ENCODE measurements at places on chromosomes 2 and 18.

DNA sequence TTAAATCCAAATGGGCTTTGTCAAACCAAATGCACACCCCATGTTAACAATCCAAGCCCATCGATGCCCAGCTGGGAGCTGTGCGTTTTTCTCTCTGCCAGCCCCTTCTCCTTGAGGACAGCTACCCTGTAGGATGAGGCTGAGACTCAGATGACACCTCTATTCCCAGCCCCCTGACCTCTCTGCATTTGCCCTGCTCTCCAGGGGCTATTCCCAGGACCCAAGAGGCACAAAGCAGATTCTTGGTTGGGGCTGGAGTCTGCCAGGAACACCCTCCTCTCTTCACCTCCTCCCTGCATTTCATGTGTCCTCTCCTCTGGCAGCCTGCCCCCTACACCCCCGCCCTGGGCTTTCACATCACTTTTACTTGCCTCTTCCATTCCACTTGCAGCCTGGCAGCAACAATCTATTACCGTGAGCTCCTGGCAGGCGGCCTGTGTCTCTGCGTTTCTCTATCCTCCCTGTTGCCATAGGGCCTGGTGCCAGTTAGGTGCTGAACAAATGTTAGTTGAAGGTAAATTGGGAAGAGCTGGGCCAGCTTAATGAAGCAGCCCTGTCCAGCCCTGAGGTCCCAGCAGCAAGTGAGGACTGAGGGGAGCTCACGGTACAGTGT is 51.8 kb downstream of the ADD2 start:
- no peak for DNase-seq

DNA sequence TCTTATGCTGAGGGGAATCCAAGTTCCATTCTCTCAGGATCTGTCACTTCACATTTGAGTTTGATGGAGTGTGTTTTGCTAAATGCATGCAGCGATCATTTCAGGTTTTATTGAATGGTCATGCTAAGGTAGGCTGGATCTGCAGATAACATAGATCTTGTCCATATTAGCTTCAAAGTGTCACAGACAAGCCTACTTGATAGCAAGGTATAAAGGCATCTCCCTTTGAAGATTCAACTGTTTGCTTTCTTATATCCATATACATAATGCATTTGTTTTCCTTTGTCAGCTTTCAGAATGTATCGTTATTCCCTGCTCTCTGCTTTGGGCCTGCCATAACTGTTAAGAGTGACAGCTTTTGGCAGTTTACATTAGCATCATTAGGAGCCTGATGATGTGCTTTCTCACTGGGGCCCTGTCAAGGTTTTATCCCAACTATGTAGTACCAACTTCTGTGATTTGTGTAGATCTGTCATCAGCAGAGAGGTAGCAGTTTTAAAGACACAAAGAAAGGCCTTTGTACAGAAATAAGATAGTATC is 604.3 kb upstream of the CDH7 start:
- no peak for DNase-seq

DNA sequence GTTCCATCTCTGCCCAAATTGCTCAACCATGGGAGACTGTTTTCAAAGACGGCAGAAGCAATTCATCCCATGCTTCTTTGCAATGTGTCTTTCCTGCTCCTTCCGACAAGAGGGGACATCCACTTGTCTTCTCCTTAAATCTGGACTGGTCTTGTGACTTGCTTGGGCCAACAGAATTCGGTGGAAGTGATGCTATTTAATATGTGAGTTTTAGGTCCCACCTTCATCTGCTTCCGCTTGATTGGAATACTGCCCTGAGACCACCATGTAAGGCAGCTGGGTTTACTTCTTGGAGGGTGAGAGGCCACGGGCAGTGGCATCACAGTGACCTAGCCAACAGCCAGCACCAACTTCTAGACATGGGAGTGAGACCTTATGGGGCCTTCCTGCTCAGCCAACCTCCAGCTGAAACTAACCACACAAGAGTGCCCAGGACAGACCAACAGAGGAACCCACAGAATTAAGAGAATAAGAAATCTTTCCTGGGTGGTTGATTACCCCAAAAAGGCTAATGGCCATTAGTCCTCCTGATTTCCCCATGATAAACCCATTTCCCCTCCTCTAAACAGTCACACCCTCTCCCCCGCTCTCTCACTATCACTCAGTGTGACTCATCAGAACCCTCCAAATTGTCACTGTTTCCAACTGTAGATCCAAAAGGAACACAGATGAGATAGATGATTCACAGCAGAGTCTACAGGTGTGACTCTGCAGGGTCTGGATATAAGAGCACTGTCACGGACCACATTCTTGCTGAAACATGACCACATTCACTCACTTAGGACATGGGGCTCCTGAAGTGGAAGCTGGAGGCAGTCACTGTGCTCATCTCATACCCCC is 16.2 kb upstream of the RHOB start:
- peak; percentile 36 for DNase-seq

DNA sequence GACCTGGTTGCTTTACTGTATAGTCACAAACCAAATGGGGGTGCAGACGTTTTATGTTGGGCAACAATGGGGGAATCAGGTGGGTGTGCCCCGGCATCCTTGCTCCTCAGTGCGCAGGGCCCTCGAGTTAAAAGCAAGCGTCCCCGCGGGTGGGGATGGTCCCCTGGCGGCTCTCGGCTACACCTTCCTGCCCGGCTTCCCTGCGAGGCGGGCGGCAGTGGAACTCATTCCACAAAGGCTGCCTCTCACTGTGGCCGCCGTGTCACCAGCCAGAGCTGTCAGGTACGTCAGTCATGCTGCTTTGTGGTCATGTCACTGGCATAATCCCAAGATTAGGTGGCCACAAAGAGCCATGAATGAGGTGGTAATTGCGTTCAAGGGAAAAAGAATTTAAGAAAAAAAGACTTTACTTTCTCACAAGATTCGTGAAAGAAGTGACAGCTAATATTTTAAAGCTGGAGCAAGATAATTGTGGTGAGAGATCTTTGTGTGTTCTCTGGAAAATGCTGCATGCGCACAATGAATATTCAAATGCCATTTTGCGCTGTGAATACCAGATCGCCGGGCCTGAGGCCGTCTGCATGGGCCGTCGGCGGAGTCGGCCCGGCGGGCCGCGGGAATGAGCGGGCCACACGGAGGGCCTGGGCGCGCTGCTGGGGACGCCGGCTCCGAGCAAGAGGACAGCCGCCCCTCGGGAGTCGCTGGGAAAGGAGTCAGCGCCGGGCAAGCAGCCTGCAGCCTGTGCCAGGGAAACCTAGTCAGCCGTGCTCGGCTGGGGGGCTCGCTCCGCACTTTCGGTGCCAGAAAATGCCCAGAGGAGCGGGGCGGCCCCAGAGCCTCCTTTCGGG is 82.3 kb upstream of the LDLRAD4 start:
- peak; percentile 66 for DNase-seq

- DNase-seq, result no peak
Measured at GRCh38 chr18:75697493-75697892, 270.0 kb upstream of the SMIM21 start.

DNA sequence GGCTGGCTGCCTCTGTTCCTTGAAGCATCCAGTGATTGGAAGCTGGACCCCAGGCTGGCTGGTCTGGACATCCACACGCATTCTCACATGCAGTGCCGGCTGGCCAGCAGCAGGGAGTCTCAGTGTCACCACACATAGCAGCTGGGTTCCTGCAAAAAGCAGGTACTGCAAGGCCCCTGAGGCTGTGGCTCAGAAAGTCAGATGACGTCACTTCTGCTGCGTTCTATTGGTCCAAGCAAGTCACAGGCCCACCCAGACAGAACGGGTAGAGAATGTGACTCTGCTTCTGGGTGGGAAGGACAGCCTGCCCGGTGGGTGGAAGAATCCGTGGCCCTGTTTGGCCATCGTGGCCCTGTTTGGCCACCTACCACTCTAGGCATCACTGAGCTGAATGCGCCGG is 51.3 kb upstream of the SPP2 start:
- no peak for DNase-seq

DNA sequence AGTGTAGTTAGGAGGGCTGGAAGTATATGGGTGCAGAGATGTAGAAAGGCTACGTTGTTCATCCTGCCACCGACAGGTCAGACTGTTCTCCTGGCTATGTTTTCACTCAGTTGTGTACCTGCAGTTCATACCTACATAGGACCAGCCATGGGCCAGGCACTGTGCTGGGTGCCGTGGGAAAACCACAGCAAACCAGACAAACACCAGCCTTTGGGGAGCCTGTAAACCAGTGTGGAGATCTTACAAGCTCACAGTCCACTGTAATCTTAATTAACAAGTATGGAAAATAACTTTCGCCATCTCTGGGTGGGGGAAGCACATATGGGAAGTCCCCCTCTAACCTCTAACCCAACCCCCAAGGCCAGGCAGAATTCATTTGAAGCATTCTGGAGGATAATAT is 12.7 kb downstream of the NCK2 start:
- DNase-seq, result no peak

DNA sequence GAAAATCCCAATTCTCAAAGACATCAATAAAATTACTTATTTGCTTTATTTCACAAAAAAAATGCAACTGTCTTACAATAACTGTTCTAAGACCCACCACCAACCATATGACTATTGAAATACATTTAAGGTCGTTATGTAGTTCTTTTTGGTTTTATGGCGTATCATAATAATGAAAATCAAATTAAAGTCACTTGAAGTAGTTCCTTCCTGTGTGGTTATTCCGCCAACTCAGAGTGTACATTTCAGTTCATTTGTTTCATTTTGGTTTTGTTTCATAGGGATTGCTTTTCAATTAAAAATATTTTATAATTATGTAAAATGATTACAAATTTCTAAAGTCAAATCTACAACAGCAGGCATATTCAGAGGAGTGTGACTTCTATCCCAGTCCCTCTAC is 45.9 kb upstream of the AAK1 start:
- DNase-seq, result no peak

DNA sequence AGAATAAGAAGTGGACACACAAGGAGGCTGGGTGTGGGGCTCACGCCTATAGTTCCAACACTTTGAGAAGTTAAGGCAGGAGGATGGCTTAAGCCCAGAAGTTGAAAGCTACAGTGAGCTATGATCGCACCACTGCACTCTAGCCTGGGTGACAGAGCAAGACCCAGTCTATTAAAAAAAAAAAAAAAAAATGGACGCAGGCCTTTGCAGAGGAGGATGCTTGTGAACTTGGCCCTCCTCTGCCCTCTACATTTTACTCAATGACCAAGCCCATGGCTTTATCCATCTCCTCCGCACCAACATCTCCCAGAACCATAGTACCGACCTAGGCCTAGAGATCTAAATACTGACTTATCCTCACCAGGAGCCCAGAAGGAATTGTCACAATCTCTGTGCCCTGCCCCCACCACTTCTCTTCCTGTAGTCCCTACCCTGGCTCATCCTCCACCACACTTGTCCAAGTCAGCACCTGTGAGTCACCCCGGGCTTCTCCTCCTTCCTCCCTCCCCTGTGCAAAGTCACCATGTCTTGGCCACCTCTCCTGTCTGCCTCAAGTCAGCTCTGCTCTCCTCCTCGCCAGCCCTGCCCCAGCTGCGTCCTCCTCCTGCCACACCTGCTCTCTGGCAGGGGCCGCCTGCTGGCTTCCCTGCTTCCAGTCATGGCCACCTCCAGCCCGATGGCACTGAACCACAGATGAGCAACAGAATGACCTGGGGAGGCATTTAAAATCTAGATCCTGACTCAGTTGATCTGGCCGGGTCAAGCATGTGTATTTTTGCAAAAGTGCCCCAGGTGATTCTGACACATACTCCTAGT is 35.8 kb upstream of the ASPRV1 start:
- DNase-seq, result peak; percentile 48

DNA sequence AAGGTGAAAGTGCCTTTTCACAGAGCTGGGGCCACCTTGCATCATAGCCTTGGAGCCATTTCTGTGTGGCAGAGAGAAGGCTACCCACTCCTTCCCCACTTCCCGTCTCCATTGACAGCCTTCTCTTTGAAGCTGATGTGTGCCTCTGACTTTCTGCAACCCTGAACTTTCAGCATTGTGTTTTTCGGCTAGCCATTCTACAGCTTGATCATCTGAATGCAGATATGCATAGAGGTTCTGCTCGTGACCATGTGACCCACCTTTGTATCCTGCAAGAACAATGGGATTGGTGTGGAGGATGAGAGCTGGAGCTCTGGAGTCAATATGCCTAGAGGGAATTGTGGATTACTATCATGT is 69.1 kb upstream of the KCNE4 start:
- no peak for DNase-seq

- no peak for DNase-seq
Measured at GRCh38 chr18:31244771-31245394, 73.1 kb upstream of the DSG1 start.

GRCh38 chr2:229071292-229071976 is 199.7 kb downstream of the PID1 start:
- no peak for DNase-seq

- DNase-seq, result peak; percentile 31
Measured at GRCh38 chr2:60882971-60883753, 1.8 kb downstream of the REL start.

DNA sequence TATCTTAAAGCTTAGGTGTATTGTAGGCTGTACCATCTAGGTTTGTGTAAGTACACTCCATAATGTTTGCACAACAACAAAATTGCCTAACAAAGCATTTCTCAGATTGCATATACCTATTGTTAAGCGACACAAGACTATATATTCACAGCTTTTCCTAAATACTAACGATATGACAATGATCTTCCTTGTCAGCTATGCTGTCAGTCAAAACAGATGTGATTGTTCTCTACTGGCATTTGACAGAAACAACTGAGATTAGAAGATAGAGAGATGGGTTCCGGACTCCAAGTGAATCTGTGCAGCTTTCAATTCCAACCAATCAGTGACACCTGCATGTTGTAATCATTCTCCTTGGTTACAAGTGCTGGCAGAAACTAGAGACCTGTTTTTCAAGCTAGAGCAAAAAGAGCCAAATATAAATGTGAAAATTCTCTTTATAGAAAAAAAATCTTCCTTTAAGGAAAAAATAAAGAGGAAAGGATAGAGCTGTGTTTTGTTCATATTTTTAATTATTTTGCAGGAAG is 1232.3 kb upstream of the SLC39A10 start:
- no peak for DNase-seq

- DNase-seq, result no peak
Measured at GRCh38 chr2:55441280-55441892, 21.7 kb upstream of the CCDC88A start.

GRCh38 chr2:111941531-111941930 is 43.1 kb downstream of the MERTK start:
- no peak for DNase-seq

- no peak for DNase-seq
Measured at GRCh38 chr18:50720325-50720674, 99.5 kb downstream of the MRO start.

All from activated CD4-positive, alpha-beta T cell treated with anti-CD3 and anti-CD28 coated beads, Interleukin-2, amount 50 U/mL, for 48 hours (primary cell).